ENCODE measurements at places on chromosomes 7 and 10.
A peak's percentile ranks its signal among the peaks of the same experiment; 100 is the strongest.

- no peak for DNase-seq
Observed at GRCh38 chr7:51054231-51054630, 262.4 kb downstream of the COBL start.

GRCh38 chr10:15505329-15505728 lies 134.2 kb upstream of the FAM171A1 start:
- DNase-seq, result no peak

DNA sequence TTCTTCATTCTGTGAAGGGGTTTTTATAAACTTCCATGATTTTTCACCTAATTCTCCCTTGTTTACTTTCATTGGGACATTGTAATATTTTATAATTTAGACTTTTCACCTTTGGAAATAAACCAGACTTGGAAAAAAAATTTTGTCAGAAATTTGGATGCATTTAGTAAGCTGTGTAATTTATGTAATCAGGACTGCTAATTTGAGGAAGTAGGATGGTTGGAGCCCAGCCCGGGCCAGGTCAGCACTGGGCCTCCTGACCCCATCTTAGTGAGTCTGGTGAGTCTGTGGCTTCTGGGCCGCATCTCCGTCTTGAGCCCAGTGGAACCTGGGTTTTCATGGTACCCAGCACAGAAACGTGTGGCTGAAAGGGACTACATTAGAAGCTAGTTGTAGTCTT lies 27.6 kb upstream of the ZNF32 start:
- DNase-seq, result no peak

DNA sequence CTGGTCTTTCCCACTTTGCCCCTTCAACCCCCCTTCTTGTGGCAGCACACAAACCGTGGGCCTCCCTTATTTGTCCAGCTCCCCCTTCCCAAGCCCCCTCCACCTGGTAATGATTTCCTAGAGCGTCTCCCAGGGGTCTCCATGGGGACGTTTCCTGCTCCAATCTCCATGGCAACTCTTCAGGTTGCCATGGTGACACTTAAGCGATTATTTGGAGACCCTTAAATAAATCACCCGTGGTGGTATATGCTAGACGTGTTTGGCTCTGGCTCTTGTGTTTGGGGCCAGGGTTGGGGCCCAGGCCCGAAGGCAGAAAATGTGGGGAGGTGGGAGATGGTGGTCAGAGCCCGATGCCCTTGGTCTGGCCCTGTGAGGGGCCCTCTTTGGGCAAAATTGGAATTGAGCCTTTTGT lies 41.1 kb upstream of the DLG5 start:
- no peak for DNase-seq

DNA sequence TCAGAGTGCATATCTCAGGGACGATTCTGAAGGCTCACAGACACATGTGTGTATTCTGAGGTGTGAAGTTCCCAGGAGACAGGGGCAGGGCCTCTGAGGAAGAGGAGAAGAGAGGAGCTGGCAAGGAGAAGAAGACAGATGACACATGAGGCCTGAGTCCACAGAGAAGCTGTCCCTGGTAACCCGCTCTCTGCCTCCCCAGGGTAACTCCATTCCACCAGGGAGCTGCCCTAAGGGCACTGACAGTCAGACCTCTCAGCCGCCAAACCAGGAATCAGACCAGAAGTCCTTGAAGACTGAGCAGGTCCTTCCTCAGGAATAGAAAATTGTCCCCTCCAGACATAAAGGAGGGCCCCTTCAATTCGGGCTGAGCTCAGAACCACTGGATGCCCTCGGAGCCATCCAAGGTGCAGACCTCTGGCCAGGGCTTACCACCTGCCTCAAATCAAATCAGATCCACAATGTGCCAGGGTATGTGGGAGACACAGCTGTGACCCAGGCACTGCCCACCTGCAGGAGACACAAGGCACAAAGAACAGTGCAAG lies 57.4 kb downstream of the TLL2 start:
- DNase-seq, result no peak

GRCh38 chr10:121243609-121244241 lies 354.5 kb downstream of the FGFR2 start:
- peak; percentile 8 for DNase-seq

- DNase-seq, result peak; percentile 85
Observed at GRCh38 chr7:115654384-115655214, 376.0 kb downstream of the TFEC start.

GRCh38 chr7:71229699-71230098 lies 97.8 kb downstream of the GALNT17 start:
- DNase-seq, result no peak

DNA sequence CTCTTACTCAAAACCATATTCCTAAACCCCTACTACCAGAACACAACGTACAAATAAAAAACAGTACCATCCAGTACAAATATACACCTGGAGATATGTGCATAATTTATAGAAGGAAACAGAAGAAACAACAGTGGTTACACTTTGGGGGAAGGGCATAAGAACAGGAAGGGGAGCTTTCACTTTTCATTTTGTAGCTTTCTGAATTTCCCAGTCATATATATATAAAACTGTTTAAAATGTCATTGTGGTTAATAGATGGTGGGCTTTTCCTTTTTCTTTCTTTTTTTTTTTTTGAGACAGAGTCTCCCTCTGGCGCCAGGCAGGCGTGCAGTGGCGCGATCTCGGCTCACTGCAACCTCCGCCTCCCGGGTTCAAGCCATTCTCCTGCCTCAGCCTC lies 47.2 kb downstream of the MALSU1 start:
- no peak for DNase-seq

DNA sequence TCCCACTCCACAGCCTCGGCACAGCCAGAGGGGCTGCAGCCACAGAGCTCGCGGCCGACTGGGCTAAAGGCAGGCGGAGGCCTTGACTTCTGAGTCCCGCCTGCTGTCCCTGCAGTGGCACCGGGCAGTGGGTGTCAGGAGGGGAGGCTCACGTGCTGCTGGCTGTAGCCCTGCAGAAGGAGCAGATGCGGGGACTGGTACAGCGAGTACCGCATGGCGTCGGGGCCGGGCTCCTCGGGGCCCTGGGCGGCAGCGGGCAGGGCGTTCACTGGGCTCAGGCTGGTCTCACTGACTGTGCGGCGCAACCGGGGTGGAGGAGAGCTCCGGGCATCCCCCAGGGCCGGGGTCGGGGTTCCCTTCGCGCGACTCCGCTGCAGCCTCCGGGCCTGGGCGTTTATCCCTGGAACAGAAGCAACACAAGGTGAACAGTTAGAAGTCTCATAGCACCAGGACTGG lies 25.6 kb downstream of the PAPOLB start:
- no peak for DNase-seq

GRCh38 chr7:155927905-155928304 lies 115.6 kb upstream of the SHH start:
- DNase-seq, result no peak

- no peak for DNase-seq
Observed at GRCh38 chr10:88216976-88217375, 353.6 kb downstream of the PTEN start.

DNA sequence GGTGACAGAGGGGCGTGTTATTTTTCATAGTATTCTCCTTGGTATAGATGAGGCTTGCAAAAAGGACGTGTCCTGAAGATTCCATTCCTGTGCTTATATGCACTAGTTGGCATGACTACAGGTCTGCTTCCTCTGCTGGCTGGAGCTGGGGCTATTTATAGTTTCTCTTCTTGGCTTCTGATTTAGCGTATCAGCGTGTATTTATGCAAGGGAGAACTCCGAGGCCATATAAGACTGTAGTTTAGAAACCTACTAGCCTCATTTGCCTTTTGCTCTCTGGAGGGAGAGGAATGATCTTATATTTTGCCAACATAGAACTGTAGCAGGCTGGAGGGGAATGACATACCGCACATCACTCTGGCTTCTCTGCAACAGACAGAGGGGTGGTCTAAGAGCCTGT lies 39.7 kb downstream of the CACNB2 start:
- peak; percentile 17 for DNase-seq

GRCh38 chr7:6567886-6568285 lies 9.4 kb upstream of the ZDHHC4 start:
- no peak for DNase-seq

DNA sequence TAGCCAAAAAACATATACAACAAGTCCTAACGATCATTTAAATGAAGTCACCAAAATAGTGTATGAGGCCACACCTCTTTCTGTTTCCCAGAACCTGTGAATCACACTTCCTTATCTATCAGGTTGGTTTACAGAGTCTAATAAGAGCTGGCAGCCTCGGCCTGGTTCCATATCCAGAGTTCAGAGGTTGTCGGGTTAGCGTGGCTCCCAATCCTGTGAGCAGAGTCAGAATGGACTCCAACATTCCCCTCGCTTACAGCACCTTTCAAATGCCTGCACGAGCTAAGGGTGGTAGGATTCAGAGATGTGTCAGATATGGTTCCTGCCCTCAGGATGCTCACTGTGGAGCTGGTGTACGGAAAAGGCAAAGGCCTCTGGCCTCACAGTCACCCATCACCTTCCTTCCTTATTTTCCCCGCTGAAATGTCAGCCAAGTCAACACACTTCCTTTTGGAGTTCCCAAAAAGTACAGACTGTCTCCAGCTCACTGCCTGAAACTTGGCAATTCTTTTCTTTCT lies 6.0 kb downstream of the IL15RA start:
- no peak for DNase-seq

DNA sequence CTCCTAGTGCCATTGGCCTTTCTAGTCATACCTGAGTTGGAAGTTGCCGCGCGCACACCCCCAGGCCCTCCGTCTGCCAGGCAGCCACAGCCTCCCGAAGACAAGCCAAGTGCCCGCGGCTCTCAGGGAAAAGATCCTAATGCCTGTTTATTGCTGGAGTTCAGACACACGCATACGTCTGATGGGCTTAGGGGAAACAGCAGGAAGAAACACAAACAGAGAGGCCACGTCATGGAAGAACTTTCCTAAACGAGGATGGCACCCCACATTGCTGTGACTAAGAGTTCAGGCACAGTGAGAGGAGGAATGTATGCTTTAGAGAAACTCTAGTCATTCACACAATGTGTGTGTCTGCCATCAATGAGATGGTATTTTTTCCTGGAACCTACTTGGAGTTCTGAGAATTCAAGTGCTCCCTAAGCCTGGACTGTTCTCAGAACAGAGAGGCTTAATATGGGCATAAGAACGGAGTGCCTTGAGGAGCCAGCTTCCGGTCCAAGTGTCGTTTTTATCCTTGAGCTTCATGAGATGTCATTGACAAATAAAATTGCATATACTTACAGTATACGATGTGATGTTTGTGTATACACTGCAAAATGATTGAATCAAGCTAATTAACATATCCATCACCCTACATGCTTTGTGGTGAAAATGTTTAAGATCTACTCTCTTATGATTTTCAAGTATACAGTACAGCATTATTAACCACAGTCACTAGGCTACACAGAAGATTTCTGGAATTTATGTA lies 11.6 kb upstream of the RBP3 start:
- DNase-seq, result no peak

DNA sequence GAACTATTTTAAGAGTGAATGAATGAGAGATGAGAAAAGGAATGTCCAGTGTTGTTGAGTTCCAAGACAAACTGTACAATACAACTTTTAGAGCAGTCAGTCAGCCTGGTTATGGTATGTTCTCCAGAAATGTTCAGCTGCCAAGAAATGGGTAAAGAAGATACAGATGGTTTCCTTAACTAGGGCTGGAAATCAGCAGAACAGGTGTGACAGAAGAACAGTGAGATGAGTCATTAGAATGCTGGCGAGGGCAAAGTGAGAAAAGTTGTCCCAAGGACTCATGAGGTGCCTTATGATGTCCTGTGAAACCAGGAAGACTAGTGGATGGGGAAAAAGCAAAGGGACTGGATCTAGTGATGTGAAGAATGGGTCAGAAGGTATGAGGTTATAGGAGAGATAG lies 20.8 kb upstream of the SEPTIN7 start:
- DNase-seq, result no peak

DNA sequence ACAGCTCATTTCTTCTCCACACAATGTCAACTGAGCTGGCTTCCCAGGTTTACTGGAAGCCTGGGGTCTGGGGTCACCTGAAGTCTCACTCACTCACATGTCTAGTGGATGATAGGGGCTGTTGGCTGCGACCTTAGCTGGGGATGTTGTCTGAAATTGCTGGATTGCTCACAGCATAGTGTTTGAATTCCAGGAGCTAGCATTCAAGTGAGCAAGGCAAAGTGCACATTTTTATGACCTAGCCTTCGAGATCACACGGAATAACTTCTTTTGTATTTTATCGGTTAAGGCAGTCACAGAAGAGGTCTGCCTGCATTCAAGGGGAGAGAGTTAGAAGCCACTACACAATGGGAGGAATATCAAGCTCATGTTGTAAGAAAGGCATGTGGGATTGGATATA lies 3.6 kb downstream of the TEX47 start:
- DNase-seq, result no peak

GRCh38 chr7:129872054-129872453 lies 80.7 kb downstream of the UBE2H start:
- DNase-seq, result peak; percentile 45

GRCh38 chr10:28883741-28884423 lies 206.6 kb downstream of the BAMBI start:
- DNase-seq, result peak; percentile 21

- DNase-seq, result no peak
Observed at GRCh38 chr10:43982250-43982649, 333.6 kb upstream of the ZNF32 start.

- DNase-seq, result no peak
Observed at GRCh38 chr7:110918949-110919548, 171.9 kb upstream of the LRRN3 start.

GRCh38 chr10:119378737-119379067 lies 163.8 kb downstream of the RGS10 start:
- DNase-seq, result no peak

- no peak for DNase-seq
Observed at GRCh38 chr10:78460204-78460603, 426.5 kb downstream of the RPS24 start.

GRCh38 chr10:127926455-127926854 lies 19.6 kb downstream of the PTPRE start:
- no peak for DNase-seq

DNA sequence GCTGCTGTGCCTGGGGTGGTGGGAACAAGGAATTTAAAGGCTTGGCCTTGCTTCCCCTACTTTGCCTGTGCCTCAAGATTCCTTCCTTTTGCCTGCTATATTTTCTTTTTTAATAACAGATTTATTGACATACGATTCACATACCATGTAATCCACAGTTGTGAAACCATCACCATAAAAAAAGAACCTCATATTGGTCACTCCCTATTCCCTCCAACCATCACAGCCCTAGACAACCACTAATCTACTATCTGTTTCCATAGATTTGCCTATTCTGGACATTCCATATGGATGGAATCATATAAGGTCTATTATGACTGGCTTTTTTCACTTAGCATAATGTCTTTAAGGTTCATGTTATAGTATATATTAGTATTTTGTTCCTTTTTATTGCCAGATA lies 59.3 kb upstream of the TRIM8 start:
- no peak for DNase-seq

- DNase-seq, result no peak
Observed at GRCh38 chr10:125221716-125222115, 61.4 kb upstream of the CTBP2 start.
